ENCODE measurements at places on chromosomes 12 and 14. TPM values are rescaled to one million over a fixed set of nuclear protein-coding genes. Genes with fewer than 3 reads are reported as not detected.

MRPS35 gene
- 44.4 TPM for total RNA-seq

LPAR5 gene
- total RNA-seq, result 1.8 TPM

DNA sequence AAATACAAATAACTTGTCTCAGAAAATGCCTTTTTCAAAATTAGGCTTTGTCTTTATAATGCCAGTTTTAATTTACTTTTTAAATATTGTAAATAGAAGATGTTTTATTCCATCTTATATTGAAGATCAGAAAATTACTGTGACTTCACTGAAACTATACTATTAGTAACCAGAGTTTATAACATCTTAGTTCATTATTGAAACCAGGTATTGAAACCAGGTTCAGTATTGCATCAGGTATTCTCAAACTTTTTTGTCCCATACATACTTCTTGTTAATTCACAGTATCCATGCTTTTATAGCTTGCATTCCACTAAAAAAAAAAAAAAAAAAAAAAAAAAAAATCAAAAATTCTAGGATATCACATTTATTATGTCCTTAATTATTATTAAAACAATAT, 227.5 kb downstream of the GXYLT1 start:
- no peaks in the 10 kb centered on the region for H3K27me3 ChIP-seq
- no peaks in the 10 kb centered on the region for H3K4me1 ChIP-seq
- H3K27ac ChIP-seq, result no peak overlapping the region
- H3K36me3 ChIP-seq, result no peaks in the 10 kb centered on the region

DNA sequence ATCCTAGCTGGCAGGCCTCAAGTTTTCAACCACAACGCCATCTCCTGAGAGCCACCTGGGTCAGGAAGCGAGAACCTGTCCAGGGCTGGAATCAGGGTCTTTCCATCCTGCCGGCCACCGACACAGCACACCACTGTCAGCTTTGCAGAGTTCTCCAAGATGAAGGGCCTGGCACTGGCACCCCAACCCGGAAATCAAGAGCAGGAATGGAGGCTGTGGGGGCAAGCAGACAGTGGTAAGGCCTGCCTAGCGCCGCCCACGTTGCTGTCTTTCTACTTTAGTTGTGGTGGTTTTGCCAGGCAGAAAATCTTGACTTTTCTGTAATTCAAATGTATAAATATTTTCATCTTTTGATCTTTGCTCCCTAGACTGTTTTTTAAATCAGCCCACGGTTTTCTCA, 90.7 kb downstream of the ITPK1 start:
- no peak overlapping the region for H3K27ac ChIP-seq
- H3K4me1 ChIP-seq, result no peaks in the 10 kb centered on the region
- no peak for DNase-seq
- no peaks in the 10 kb centered on the region for H3K27me3 ChIP-seq
- H3K36me3 ChIP-seq, result no peaks in the 10 kb centered on the region
- H3K4me3 ChIP-seq, result no peak overlapping the region

DNA sequence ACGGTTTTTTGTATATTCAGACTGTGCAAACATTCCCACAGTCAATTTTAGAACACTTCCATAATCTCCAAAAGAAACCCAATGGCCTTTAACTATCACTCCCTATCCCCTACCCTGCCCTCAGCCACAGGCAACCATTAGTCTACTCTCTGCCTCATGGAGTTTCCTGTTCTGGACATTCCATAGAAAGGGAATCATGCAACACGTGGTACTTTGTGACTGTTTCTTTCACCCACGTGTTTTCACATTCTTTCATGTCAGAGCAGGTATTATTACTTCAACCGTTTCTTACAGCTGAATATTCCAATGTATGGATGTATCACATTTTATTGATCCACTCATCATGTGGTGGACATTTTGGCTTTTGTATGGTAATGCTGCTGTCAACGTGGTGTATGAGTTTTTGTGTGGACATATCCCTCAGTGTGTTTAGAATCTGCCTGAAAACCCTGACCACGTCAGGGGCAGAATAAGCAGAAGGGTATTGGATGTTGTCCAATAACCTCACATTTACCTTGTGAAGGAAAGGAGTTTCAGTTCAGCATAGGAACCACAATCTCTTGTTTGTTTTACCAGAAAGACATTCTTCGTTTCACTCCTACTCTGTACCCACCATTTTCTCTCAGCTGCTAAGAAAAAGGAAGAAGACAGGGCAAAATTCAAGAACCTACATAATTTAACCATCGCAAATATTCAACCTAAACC, 107.5 kb upstream of the DYRK2 start:
- H3K4me3 ChIP-seq, result no peak overlapping the region
- H3K4me1 ChIP-seq, result no peaks in the 10 kb centered on the region
- no peak for DNase-seq
- H3K36me3 ChIP-seq, result no peaks in the 10 kb centered on the region
- no peak overlapping the region for H3K27ac ChIP-seq

DNA sequence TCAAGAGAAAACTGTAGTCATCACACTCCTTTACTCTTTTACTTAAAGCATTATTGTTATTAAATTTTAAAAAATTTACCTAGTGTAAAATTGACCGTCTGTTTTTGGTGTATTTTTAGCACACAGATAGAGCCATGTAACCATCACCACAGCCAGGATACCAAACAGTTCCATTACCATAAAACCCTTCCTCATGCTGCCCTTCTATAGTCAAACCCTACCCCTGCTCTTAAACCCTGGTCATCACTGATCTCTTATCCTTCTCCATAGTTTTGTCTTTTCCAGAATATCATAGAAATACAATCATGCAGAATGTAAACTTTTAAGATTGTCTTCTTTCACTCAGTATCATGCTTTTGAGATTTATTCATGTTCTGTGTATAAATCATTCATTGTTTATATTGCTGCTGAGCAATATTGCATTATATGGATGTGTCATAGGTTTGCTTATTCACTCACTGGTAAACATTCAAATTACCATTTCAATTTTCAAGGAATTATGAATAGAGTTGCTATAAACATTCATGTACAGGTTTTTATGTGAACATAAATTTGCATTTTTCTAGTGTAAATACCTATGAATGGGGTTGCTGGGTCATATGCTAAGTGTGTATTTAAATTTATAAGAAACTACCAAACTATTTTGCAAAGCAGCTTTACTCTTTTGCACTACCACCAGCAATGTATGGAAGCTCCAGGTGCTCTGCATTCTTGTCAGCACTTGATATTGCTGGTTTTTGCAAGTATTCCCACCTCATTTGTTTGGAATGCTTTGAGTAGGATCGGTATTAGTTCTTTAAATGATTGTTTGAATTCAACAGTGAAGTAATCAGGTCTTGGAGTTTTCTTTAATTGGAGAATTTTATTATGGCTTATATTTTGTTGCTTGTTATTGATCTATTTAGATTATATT, 125.5 kb downstream of the LMNTD1 start:
- no peak overlapping the region for H3K27ac ChIP-seq
- H3K4me3 ChIP-seq, result no peak overlapping the region
- no peak for DNase-seq

- no peak overlapping the region for H3K27ac ChIP-seq
- H3K27me3 ChIP-seq, result no peaks in the 10 kb centered on the region
- no peaks in the 10 kb centered on the region for H3K4me1 ChIP-seq
- no peaks in the 10 kb centered on the region for H3K36me3 ChIP-seq
Observed at GRCh38 chr12:79250186-79250585, 385.6 kb downstream of the SYT1 start.

DNA sequence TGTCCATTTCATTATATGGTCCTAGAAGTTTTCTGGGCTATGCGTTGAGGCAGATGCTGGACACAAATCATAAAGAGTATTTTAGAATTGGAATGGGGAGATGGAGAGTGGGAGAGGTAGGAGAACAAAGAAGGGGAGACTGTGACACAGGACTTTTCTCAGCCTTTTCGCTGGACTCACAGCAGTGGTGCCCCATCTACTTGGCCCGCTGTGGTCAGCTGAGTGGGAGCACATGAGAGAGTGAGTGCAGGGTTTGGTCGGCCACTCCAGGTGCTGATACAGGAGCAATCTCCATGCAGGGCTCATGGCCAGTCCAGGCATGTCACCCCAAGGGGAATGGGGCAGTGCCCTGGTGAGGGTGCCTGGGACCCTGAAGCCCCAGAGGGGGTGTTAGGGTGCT, 109.0 kb downstream of the MYRFL start:
- no peaks in the 10 kb centered on the region for H3K4me1 ChIP-seq
- H3K36me3 ChIP-seq, result no peaks in the 10 kb centered on the region
- no peaks in the 10 kb centered on the region for H3K27me3 ChIP-seq
- H3K27ac ChIP-seq, result no peak overlapping the region

- H3K4me3 ChIP-seq, result no peak overlapping the region
- no peak overlapping the region for H3K27ac ChIP-seq
- H3K36me3 ChIP-seq, result no peaks in the 10 kb centered on the region
- H3K4me1 ChIP-seq, result no peaks in the 10 kb centered on the region
- DNase-seq, result no peak
Observed at GRCh38 chr14:86539361-86540070, 1009.6 kb downstream of the FLRT2 start.
